Renal cortex interstitium (tissue), 15 donors: ENCODE measurements at places on chromosomes 16 and 17. TPM values are rescaled to one million over a fixed set of nuclear protein-coding genes. Genes with fewer than 3 reads are reported as not detected.

The CYB561 gene
- polyA plus RNA-seq = 34.5 TPM

The MYH13 gene
- polyA plus RNA-seq = 0.40 TPM

The CD300H gene
- polyA plus RNA-seq = not detected

The OTOP2 gene
- not detected for polyA plus RNA-seq

The RNF227 gene
- polyA plus RNA-seq = 4.8 TPM

The TMEM114 gene
- polyA plus RNA-seq = not detected

DNA sequence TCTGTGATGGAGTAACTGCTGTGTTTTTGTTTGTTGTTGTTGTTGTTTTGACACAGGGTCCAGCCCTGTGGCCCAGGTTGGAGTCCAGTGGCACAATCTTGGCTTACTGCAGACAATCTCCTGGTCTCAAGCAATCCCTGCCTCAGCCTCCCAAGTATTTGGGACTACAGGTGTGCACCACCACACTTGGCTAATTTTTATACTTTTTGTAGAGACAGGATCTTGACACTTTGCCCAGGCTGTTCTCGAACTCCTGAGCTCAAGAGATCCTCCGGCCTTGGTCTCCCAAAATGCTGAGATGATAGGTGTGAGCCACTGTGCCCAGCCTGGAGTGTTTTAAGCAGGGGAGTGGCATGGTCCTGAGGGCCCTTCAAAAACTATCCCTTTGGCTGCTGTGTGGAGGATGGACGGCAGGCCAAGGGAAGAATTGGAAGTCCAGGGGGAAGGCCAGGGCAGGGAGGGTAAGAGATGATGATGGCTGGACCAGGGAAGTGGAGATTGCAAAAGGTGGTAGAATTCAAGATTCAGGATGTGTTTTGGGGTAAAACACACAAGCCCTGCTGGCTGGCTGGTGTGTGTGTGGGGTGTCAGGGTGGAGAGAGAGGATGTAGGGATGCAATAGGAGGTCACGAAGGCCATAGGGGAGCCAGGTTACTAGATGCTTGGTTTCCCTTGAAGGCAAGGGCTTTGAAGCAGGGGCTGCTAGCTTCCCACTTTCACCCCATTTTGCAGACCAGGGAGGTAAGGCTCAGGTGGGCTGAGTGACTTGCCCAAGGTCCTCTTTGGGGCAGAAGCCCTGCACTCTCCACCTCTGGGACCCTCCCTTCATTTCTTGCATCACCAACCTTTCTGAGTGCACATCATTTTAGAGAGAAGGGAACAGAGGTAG, 18.8 kb upstream of the PLLP start:
- DNase-seq = no peak

DNA sequence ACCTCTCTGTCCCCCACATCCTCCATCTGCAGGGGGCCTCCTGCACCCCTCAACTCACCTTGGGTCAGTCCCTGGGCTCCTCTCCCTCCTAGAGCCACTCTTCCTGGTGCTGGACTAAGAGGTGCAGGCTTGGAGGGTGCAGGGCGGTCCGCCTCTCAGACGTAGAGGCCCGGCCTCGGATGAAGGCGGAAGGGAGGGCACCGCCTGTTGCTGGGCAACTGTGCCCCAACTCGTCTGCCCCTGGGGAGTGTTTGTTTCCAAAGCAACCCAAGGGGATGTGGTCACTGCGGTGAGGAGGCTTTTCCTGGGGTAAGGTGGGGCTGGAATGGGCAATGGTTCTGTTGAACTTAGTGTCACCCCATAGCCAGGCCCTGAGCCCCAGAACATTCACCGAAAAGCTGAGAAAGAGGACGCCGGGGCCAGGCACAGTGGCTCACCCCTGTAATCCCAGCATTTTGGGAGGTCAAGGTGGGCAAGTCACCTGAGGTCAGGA, at the start of gene C16orf54:
TSS of gene C16orf54 (minus strand) at position 138 of the 493 bp plus-strand sequence. CDS start 1,039 bp downstream, outside the sequence.
- DNase-seq = no peak

GRCh38 chr16:85402910-85403692, 210.0 kb upstream of the GSE1 start:
- no peak for DNase-seq

The MYH1 gene
- polyA plus RNA-seq = 0.03 TPM

The ZG16B gene
- not detected for polyA plus RNA-seq

DNA sequence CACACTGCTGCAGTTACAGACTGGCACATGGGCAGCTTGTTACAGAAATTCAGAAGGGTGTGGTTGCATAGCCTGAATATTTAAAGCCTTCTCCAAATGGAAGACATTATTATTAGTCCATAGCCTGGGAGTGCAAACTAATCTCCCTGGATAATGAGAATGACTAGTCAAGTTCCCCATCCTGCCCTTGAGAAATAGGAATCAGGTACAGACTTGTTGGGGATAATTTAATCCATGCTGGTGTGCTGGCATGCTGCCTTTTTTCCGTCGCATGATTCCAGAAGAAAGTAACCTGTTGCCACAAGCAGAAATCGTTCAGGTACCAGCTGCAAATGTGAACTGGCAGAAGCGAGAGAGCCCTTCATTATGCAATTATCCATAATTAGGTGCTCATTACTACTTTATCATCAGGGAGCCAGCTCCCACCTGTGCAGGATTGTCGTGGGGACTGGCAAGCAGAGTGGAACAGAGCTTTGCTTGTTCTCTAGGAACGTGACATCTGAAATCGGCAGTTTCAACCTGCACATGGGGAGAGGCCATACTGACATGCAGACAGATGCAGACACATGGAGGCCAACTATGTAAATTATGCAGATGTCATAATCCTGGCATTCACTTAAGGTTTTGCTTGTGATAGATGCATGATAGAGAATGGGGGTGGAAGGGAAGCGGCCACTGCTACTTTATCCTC, 419.4 kb downstream of the PMP22 start:
- no peak for DNase-seq

DNA sequence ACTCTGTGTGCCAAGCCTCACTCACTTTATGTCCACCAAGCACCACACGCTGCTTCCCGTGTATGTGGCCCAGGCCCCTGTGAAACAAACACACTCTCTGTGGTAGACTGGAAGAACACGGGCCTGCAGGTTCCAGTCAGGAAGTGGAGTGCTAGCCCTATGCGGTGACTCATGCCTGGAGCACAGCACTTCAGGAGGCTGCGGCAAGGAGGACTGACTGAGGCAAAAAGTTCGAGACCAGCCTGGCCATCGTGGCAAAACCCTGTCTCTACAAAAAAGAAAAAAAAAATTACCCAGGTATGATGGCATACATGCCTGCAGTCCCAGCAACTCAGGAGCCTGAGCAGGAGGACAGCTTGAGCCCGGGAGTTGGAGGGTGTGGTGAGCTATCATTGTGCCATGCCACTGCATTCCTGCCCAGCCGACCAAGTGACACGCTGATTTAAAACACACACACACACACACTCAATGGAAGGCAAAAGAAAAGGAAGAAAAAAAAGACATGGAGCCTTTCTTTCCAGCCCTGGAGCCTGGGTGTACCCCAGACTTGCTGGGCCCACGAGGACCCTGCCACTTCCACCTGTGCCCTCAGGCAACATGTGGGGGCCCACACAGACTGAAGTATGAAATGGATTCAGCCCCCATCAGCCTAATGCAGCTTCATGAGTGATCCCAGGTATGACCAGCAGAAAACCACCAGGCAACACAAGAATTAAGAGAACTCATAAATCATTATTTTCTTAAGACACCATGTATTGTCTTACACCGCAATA, 126.6 kb downstream of the ANKRD11 start:
- no peak for DNase-seq

The NPIPB6 gene
- 4.9 TPM for polyA plus RNA-seq

The SLC5A11 gene
- polyA plus RNA-seq = 4.8 TPM

The KRTAP4-1 gene
- polyA plus RNA-seq = not detected

GRCh38 chr16:85642762-85643358, 29.7 kb downstream of the GSE1 start:
- DNase-seq = no peak

GRCh38 chr16:81765111-81765919, 13.8 kb upstream of the PLCG2 start:
- no peak for DNase-seq
